H54 (cell line): ENCODE measurements at places on chromosomes 13 and 19.

- DNase-seq, result peak; percentile 15
These were observed 209.5 kb downstream of the KLF5 start for GRCh38 chr13:73268306-73268705.

DNA sequence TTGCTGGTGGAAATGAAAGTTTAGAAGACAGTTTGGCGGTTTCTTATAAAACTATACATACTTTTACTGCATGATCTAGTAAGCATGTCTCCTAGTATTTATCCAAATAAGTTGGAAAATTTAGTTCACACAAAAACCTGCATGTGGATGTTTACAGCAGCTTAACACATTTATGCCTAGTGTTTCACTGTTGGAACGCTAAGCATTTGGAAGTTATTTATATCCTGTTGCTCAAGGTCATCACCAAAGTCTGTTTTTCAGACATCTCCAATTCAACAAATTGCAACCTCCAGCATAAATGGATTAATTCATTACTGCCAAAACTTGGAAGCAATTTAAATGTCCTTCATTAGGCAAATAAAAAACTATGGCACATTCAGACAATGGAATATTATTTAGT is 461.8 kb downstream of the SUCLA2 start:
- no peak for DNase-seq

- no peak for DNase-seq
These were observed 71.8 kb downstream of the PEPD start for GRCh38 chr19:33449799-33450198.

- DNase-seq, result no peak
These were observed 206.6 kb downstream of the SPRY2 start for GRCh38 chr13:80134346-80134745.

DNA sequence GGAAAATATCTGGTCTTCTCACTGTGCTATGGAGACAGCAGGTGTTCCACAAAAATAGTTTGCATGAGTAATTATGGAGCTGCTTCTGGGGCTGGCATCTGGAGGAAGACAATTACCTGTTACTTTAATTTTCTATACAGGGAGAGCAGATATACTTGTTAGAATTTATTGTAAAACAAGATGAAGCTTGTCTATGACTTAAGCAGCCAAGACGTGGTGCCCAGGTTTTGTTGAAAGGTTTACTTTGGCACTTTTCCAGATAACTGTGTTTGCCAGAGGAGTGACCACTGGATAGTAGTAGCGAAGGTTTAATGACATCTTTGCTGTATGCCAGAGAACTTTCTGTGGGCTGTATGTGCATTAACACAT is 134.5 kb upstream of the KL start:
- no peak for DNase-seq

DNA sequence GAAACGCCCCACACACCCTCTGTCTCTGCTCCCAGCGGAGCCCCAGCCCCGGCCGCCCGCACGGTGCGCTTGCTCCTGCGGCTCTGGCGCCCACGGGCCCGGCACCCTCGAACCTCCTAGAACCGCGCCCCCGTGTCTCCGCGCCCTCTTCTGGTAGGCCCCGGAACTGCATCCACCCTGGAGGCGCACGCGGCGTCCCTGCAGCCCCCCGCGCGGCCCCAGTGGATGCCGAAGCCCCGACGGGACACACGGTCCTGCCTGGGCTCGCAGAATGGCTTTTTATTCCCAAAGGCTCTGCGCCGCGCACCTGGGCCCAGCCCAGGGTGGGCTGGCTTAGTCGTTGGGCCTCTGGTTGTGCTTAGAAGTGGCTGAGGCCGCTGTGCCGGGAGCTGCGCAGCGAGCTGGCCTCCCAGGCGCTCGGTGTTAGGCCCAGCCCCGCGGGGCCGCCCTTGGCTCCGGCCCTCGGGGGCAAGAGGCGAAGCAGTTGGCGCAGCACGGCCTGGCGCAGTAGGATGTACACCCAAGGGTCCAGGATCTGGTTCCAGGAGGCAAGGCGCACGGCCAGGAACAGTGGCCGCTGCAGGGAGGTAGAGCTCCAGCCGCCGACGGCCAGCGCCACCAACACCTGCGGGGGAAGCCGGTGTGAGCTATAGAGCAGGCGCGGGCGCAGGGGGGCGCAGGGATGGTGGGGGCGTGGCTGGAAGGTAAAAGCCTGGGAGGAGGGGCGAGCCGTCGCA is 2.8 kb downstream of the PTGER1 start:
- no peak for DNase-seq

DNA sequence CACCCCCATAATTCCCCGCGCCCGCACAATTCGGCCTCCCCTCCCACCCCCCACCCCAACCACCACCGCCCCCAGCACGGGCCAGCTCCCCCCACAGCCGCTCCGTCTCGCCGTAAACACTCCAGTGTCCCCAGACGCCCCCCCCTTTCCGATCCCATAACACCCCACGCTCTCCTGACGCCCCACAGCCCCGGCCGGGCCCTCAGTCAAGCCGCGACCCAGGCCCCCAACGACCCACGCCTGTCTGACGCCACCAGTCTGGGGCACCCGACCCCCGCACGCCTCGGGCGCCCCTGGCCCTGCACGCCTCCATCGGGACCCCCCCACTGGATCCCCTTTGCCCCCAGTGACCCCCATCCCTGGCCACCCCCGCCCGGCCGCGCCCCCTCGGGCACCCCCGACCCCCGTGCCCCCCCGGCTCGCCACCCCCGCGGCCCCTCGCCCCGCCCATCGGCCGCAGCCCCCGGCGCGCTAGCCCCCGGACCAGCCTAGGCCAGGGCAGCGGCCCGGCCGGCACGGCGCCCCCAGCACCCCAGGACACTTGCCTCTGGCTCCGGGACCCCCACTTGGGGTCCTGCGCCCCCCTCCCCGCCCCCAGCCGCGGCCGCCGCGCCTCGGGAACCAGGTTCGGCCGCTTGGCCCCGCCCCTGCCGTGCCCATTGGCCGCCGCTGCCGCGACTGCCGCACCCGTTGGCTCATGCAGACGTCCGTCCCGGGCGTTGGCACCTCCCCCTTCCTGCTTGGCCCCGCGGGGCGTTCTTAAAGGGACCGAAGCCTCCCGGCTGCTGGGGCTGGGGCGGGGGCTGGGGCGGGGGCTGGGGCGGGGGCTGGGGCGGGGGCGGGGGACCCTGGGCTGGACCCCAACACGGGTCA is at the start of gene FKBP8:
Gene FKBP8, minus strand, starts transcription at position 633 of the 873 bp plus-strand sequence. CDS start 1,603 bp downstream, outside the sequence.
- peak; percentile 95 for DNase-seq
